Regular cardiac myocyte (primary cell): ENCODE measurements at places on chromosomes 12 and 14. TPM values are rescaled to one million over a fixed set of nuclear protein-coding genes. Genes with fewer than 3 reads are reported as not detected.

The KRT83 gene
- under 0.01 TPM in 1 of 2 replicates, not detected in the other for total RNA-seq

The GLRX5 gene
- total RNA-seq = 28.8 and 52.5 TPM in 2 replicates

The ALX1 gene
- total RNA-seq = not detected in 2 replicates

The ARHGEF25 gene
- total RNA-seq = 12.5 and 27.1 TPM in 2 replicates

The ESR2 gene
- total RNA-seq = under 0.01 and 0.19 TPM in 2 replicates

The LRFN5 gene
- total RNA-seq = 0.19 and 0.28 TPM in 2 replicates
